ENCODE measurements at places on chromosomes 1 and 21. TPM values are rescaled to one million over a fixed set of nuclear protein-coding genes. Genes with fewer than 3 reads are reported as not detected.

DNA sequence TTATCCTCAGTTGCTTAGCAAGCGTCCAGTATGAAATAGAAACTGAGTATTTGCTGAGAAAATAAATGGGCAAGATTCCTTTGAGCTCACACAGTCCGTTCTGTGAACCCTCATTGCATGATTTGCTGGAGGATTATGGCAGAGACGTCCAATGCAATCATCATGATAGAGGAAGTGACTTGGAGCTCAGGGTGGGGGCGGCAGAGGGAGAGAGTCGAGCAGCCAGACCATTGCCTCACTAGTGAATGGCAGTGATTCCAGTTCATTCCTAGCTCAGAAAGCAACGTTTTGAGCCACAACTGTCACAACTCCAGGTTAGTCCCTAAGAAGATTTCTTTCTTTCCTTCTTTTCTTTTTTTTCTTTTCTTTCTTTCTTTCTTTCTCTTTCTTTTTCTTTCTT, 27.5 kb upstream of the COL9A2 start:
- peak; percentile 58 for DNase-seq

- peak; percentile 84 for DNase-seq
Observed at GRCh38 chr1:6245086-6245868, 1.3 kb downstream of the HES3 start.

- DNase-seq, result no peak
Observed at GRCh38 chr1:9705337-9706093, 54.0 kb downstream of the PIK3CD start.

DNA sequence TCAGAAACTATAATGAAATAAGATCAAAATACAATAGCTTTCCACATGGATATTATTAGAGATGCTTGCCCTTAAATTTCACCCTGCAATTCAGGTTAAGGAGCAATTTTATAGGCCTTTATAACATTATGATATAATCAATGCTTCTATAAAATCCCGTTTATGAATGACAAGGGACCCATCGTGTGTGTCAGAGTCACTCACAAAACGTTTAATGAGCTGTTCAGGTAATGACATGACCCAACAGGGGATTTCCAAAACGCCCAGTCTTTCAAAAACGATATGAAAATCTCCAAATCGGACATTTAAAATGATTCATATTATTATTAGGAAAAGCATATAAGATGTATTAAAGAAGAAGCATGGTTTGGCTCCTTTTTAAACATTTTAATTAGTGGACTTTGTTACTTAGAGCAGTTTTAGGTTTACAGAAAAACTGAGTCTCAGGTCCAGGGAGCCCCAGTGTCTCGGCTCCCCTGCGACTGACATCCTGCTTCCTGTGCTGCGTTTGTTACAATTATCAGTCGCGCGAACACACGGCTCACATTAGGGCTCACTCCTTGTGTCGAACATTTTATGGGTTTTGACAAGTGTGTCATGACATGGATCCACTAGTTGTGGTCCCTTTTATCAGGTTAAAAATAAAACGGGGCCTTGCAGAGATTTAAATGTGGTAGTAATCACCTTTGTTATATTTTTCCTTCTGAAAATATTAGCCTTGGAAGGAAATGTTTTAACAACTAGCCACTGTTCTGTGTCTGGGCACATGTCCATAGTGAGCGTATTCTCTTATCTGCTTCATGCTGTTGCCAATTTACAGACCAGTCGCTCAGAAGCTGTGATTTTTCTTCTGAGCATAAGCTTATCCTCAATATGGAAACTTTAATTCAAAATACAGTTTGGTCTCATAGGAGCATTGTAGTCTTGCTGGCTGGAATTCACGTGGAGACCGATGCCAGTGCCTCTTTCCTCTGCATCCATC, 52.0 kb upstream of the POFUT2 start:
- DNase-seq, result no peak

DNA sequence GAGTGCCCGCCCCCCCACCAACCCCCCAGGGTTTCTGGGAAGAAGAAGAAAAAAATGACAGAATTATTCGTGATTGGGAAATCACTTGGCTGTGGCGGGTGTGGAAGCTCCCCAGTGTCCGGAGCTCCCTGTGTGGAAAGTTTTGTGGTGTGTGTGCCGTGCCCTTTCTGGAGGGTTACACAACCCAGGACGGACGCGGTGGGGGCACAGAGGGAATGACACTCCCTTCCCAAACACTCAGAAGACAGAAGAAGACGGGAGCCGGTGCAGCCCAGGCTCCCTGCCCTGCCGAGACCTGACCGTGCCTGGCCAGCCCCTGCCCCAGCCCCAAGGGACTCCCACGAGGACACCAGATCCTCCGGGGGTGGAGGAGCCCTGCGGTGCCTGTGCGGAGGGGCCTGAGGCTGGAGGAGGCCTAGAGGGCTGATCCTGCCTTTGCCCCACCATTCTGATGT, 33.0 kb upstream of the ADARB1 start:
- DNase-seq, result no peak

DNA sequence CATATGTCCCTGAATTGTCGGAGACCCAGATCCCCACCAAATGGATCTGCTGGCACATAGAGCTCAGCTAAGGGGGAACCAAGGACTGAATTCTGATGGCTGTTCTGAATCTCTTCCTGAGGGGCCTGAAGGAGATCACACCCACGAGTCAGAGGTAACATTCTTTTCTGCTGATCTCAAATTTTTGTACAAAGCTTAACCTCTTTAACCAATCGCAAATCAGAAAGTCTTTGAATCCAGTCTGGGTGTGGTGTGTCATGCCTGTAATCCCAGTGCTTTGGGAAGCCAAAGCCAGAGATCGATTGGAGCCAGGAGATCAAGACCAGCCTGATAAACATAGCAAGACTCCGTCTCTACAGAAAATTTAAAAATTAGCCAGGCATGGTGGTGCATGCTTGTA, 62.8 kb upstream of the PRRC2C start:
- DNase-seq, result no peak

DNA sequence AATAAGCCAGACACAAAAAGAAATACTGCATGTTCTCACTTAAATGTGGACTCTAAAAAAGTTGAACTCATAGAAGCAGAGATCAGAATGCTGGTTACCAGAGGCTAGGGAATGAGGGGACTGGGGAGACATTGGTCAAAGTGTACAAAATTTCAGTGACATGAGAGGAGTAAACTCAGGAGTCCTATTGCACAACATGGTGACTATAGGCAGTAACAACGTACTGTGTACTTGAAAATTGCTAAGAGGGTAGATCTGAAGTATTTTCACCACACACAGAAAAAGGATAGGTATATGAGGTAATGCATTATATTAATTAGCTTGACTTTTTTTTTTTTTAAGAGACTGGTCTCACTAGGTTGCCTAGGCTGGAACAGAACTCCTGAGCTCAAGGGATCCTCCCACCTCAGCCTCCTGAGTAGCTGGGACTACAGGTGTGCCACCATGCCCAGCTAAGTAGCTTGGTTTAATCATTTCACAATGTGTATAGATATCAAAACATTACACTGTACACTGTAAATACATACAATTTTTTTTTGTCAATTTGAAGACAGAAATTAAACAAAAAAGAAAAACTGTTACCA, 7.4 kb downstream of the ZNF496 start:
- DNase-seq, result no peak

DNA sequence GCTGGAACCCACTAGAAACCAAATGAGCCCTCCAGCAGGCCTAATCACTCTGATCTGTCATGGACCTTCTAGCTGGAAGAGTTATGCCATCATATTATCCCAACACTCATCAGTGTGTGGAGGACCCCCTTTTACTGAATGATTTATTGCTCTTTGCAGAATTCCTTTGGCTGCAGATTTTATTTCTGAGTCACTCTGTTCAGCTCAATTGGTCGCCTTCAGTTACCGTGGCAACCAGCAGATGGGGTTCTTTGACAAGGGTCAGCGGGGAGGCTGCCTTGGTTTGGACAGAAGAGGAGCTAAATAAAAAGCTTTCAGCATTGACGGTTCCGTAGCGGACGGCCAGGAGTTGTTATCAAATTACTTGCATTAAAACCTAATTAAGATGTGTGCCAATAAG, 220.1 kb downstream of the SDCCAG8 start:
- no peak for DNase-seq

DNA sequence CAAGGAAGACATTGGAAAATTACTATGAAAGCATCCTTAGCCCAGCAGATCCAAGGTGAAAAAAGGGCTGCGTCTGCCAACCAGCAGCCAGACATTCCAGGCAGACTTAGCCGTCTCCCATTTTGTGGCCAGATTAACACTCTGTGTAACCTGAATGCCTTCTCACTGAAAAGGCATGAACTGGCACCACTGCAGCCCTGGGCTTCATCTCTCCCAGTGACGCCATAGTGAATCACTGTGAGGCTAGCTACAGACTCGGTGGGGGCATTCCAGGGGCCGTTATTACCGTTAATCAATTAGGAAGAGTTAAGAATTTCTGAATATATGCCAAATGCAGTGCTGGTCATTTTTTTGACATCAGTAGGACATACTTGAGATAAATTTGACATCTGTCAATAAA, 627.4 kb downstream of the LMO4 start:
- DNase-seq, result no peak

- no peak for DNase-seq
Observed at GRCh38 chr1:119302011-119302410, 66.6 kb upstream of the HAO2 start.

DNA sequence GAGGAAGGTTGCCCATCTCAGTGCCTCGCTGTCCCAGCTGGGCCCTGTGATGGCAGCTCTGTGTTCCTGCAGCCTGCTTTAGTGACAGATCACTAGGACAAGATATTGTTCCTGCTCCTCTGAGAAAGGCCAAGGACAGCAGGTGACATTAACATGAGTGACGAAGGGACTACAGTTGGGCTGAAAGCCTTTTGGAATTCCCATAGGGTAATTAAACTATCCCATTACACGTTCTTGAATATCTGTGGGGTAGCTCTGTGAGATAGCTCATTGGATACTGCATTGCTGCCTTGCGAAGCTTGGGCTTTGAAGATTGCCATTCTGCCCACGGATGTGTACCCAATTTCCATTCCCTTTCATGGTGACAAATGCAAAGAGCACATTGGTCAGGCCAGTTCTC, 78.2 kb upstream of the COA6 start:
- no peak for DNase-seq

Gene KCNT2
- total RNA-seq, result not detected

Gene CCT3
- total RNA-seq, result 344 TPM

Gene MFSD2A
- 7.5 TPM for total RNA-seq

Gene TNNI3K
- not detected for total RNA-seq

Gene CRTC2
- total RNA-seq, result 78.0 TPM

Gene PPM1J
- total RNA-seq, result 0.69 TPM

Gene IGSF3
- 4.1 TPM for total RNA-seq
